Left hindlimb (tissue), 1 donor: ENCODE measurements at places on chromosomes 12 and 14.
A peak's percentile ranks its signal among the peaks of the same experiment; 100 is the strongest.

DNA sequence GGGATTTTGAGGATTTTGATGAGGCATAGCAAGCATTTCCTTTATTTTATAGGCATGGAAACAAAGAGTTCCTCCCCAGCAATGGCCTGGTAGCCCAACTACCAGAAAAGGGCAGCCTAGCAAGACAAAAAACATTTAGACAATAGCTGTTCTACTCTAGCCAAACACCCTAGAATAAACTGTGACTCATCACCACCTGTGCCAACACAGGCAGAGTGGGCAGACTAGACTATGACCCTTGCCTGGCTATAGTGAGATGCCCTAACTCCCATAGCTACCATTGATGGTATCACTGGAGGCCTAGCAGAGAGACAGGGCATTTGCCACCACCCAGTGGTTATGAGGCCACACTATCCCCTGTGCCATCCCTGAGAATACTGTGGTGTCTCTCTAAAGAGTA lies 15.5 kb upstream of the CCER1 start:
- DNase-seq: no peak

GRCh38 chr12:114003286-114003685 lies 37.2 kb upstream of the RBM19 start:
- no peak for DNase-seq

- DNase-seq: peak; percentile 23
These were observed 9.4 kb downstream of the TMEM179 start for GRCh38 chr14:104595116-104595675.

DNA sequence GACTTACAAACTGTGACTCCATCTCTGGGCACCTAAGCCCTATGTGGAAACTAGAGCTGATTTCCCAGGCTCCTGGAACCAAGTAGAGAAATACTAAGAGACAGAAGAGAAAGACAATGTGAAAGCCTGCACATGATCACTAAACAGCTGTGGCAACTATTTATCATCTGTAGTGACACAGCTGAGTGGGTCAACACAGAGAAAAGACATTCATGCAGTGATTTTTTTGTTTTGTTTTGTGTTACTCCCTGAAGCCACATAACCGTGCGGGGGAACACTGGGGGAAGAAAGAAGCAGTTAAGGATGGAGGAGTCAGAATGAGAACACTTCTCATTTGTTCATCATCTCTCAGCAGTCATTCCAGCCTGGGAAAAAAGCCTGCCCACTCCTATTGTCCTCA lies 1.5 kb downstream of the PRR4 start:
- no peak for DNase-seq

DNA sequence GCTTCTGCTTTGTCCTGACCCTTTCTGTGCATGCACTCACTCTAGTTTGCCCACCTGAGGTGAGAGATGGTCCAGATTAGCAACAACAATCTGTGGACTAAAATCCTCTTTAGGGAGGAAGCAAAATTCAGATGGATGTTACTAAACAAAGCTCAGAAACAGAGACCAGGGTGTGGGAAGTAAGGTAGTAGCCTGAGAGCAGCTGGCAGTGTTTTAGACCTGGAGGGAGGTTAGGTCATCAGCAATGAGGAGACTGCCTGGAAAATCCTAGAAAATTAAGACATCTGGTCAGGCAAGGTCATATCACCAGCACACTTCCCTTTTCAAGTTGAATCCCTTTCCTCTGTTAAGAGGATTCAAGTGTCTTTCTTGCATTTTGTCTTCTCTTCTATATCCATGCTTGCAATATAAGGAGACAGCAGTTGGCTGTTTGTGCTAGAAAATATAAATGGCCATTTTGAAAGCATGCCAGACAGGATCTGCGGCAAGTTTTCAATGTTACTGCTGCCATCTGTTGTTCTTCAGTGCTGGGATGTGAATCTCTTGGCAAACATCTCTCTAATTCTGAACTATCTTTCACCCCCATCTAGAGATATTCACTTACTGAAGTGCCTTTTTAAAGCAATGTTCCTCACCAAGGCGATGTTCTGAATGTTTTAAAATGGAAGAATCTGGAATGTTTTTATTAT lies 266.4 kb downstream of the NAV3 start:
- DNase-seq: no peak

GRCh38 chr14:89681086-89682018 lies 264.3 kb upstream of the FOXN3 start:
- no peak for DNase-seq

GRCh38 chr12:49950273-49951251 lies at the start of gene AQP2:
TSS of gene AQP2 (plus strand) at chr12:49950737. CDS start at chr12:49950831, 94 bp downstream.
- DNase-seq: no peak

- DNase-seq: no peak
These were observed 21.6 kb upstream of the BLTP3B start for GRCh38 chr12:100164153-100164704.

DNA sequence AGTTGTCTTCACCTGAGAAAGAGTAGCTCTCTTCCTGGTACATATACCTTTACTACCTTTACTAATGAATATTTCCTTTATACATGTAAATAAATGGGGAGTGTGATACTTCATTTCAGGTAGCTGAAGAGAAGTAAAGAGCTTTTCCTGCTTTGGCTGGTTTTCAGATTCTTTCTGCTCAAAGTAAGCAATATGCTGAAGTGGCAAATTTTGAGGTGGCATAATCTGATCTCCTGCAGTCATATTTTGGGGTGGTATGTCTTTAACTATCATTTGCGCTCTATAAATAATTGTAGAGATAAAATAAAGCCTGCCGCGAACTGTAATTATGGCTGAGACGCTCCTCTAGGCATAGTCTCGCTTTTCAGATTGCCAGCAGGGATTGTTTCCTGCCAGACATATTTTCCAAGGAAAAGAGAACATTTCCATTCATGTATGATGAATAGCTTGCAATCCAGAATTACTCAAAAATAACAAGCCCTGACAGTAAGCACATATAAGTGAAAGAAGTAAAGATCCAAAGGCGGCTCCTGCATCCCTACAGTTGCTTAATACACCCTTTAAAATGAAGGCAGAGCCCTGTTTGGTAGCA lies 200.7 kb downstream of the C12orf50 start:
- no peak for DNase-seq

- DNase-seq: no peak
These were observed 96.3 kb upstream of the BBS10 start for GRCh38 chr12:76444408-76444984.

GRCh38 chr12:45226021-45226420 lies 10.1 kb downstream of the ANO6 start:
- DNase-seq: no peak

- DNase-seq: peak; percentile 79
These were observed 135.3 kb downstream of the NTF3 start for GRCh38 chr12:5567016-5567725.

- no peak for DNase-seq
These were observed 3.8 kb downstream of the DCN start for GRCh38 chr12:91178781-91179180.

DNA sequence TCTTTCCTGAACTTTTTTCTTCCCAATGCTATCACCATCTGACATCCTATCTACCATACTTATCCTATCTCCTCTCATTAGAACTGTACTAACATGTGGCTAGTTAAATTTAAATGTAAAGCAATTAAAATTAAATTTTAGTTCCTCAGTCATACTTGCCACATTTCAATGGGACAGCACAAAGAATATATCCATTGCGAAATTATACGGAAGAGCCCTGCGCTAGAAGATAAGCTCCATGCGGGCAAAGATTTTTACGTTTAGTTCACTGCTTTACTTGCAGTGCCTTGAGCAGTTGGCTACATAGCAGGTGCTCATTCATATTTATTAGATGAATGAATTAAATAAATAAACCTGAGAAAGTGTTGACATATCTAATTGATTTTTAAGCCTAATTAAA lies 33.1 kb downstream of the SEC23A start:
- no peak for DNase-seq

- no peak for DNase-seq
These were observed 151.6 kb upstream of the OR4E1 start for GRCh38 chr14:21825149-21825743.

DNA sequence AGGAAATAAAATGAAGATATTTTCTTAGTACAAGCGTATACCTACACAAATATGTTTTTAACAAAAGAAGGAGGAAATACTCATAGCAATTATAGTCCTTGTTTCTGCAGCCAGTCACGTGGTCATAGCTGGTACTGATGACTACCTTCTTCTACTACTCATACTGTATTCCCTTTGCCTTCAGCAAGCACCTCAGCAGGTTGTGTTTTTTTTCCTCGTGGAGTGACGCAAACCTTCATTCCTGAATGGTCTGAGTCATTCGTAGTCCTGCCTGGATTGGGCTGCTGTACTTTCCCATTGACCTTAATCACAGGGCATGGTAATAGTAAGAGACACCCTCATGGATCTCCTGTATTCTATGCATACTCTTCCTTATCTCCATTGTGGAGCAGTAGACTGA lies 25.7 kb upstream of the SLC16A7 start:
- DNase-seq: no peak

DNA sequence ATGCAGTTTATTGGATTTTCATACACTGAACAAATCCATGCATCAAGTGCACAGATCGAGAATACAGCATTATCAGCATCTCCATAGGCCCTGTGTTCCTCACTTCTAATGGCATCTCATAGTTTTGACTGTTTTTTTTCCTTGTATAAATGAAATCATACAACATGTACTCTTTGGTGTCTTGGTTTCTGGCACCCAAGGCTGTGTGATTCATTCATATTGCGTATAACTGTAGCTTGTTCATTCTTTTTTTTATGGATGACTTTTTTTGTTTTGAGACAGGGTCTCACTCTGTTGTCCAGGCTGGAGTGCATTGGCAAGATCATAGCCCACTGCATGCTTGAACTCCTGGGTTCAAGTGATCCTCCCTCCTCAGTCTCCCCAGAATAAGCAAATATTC lies 14.3 kb downstream of the RASSF8 start:
- no peak for DNase-seq

GRCh38 chr12:91773749-91774429 lies 371.8 kb downstream of the BTG1 start:
- no peak for DNase-seq

DNA sequence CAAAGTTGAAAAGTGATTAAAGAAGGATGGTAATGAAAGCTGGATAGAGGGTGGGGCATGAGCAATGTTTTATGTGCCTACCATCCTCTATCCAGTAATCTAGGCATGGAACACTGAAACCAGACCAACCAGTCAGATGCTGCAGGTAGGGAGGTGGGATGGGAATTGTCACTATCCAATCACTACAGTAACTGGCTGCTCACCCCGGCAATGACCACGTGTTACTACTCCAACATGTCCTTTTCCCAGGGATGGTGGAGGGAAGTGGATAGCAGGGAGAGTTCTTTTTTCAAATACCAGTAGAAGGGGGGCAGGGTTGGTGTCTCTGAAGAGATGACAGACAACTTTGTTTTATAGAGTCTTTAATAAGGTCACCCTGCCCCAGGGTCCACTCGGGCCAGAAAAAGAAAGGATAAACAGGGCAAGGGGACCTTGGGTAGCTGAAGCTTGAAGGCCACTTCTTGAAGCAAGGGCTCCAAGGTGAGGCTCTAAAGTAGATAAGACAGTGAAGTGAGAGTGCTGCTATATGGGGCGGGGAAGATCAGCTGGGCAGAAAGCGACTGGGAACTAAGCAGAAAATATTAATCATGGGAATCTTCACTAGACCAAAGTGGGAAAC lies 14.7 kb upstream of the CDH24 start:
- no peak for DNase-seq

- no peak for DNase-seq
These were observed 24.6 kb upstream of the BCL7A start for GRCh38 chr12:121996945-121997612.

GRCh38 chr14:97080991-97081390 lies 283.8 kb downstream of the VRK1 start:
- no peak for DNase-seq

- DNase-seq: no peak
These were observed 225.7 kb downstream of the TMTC2 start for GRCh38 chr12:82912406-82912805.

DNA sequence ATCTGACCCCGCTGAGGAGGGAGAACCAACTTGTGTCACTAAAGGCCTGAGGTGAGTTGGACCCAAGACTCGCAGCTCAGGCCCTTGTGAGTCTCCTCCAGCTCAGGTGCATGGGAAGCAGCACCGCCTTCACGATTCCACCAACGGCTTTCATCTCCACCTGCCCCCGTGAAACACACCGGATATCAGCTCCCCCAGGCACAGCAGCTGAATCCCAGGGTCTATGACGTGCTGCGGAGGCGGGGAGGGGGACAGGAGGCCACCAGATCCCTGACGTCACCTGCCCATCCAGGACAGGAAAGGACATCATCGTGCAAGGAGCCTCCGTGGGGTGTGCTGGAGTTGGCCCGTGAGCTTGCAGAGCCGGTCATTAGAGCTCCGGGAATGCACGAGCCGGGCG lies 18.5 kb upstream of the SFSWAP start:
- no peak for DNase-seq

DNA sequence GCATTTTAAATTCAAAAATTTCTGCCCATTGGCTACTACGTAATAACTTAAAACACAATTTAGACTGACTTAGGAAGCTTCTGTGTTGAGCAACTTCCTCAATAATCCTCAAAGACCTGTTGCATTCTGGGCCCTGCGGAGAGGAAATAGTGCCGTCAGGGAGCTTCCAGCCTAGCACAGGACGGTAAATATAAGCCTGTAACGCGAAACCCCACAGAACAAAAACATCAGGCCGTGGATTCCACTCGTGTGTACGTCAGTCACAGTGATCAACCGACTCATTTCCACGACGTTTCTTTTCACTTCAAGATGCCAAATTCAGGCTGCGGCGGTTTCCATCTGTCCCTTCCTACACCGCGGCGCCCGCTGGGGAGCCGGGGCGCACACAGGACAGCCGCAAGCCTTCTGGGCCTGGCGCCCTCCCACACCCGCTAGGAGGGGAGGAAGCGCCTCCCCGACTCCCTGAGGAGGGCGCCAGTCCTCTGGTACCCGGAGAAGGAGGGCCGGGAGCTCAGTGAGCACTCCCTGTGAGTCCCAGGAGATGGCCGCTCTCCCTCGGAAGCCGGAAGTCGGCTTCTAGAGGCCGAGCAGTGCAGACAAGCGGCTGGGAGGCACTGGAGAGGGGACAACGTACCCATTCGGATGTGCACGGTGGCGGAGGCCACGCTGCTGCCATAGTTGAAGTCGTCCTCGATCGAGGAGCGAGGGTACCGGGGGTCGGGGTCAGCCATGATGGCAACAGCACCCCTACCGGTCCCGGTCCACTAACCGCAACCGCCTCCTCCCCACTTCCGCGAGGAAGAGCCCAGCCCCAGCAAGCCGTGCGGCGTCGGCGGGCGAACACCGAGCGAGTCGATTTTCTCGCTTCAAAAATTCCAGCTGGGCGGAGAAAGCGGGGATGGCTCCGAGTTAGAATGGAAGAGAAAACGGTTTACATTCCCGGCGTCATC lies at the start of gene TMBIM4:
Gene TMBIM4 (minus strand): TSS at position 776 of the 950 bp plus-strand sequence. CDS start 45 bp downstream, at position 731.
- peak; percentile 94 for DNase-seq

DNA sequence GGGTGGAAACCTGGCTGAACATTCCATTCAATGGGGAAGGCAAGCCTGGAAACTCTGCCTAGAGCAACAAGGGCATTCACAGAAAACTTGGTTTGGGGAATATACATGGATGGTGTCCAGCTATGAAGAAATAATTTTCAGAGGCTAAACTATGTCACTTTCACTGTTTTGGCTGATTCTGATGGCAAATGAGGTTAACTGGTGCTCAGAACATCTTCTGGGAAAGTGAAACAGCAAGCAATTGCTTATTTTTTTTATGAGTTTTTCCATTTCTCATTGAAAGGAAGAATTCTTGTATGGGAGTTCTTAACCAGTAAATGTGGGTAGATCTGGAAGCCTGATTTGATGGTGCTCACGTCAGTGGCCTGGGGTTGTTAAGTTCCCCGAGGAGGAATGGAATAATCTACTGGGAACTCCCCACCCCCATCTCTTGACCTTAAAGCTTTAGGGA lies 132.8 kb upstream of the BTG1 start:
- DNase-seq: no peak
